ENCODE measurements at places on chromosomes 7 and 10.

- DNase-seq: no peak
Measured at GRCh38 chr7:33248671-33249070, 119.3 kb downstream of the BBS9 start.

DNA sequence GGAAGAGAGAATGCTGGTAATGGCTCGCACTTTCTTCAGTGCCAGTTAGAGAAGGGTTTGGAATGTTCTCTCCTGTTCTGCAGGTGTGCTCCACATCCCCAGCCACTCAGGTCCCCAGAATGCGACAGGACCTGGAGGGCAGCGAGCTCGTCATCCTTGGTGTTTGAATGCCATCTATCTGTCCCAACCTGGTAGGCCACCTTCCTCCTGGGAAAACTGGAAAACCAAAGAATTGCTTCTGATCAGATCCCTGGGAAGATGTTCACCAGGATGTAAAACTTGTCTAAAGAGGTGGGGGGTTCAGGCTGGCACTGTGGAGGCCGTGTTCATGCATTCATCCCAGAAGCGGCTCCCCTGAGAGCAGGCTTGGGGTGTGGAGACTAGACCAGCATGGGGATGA, 379.5 kb downstream of the GLRX3 start:
- no peak for DNase-seq

GRCh38 chr10:91838199-91838598, 40.0 kb downstream of the TNKS2 start:
- DNase-seq: no peak

DNA sequence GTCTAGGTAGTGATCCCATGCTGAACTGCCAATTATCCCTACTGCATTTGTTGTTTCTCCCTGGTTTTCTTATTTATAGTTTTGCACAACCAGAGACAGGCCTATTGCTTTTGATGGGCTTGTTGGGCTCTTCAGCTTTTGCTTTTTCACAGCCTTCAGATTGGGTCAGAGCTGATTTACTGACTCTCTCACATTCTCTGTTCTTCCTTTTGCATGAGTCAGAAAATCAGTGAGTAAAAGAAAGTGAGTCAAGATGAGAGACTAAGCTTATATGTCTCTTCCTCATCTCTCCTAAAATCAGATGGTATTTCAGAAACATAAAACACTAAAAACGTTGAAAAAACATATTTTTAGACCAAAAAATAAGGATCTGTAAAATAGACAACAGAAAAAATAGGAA, 1135.4 kb downstream of the XPNPEP1 start:
- no peak for DNase-seq

- no peak for DNase-seq
Measured at GRCh38 chr7:158956805-158957509, 100.6 kb downstream of the DYNC2I1 start.

DNA sequence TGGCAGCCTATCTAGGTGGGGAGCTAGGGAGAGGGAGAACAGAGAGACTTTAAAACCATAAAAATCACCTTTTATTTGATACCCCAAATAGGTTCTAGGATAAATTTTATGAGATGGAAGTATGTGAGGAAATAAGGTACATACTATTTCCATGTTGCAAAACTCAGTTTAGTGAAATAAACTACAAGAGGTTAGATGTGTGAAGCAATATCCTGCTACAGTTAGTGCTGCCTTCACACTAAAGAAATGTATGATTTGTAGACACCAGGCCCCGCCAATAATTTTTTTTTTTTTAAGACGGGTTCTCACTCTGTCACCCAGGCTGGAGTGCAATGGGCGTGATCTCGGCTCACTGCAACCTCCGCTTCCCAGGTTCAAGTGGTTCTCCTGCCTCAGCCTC, 34.4 kb upstream of the RSBN1L start:
- no peak for DNase-seq

GRCh38 chr10:33493497-33493896, 159.0 kb upstream of the NRP1 start:
- no peak for DNase-seq

DNA sequence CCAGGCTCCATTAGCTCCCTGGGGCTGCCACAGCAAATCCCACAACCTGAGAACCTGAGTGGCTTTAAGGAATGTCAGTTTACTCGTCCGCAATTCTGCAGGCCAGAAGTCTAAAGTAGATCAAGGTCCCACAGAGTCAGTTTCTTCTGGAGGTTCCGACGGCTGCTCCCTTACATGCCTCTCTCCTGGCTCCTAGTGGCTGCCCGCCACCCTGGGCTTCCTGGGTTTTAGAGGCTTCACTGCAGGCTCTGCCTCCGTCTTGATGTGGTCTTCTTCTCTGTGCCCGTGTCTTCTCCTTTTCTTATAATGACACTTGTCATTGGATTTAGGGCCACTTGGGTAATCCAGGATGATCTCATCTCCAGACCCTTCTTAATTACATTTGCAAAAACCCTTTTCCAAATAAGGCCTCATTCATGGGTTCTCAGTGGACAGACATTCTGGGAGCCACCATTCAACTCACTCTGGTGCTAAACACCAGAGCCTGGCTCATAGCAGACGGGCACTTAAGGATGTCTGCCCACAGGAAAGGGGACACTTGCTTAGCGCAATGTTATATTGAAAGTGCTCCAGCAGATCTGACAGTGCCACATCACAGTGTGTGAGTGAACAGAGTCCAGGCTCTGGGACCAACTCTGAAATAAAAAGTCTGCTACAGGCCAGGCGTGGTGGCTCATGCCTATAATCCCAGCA, 77.6 kb downstream of the VWC2 start:
- DNase-seq: no peak

GRCh38 chr7:129146237-129146979, 1.9 kb downstream of the TSPAN33 start:
- DNase-seq: no peak

DNA sequence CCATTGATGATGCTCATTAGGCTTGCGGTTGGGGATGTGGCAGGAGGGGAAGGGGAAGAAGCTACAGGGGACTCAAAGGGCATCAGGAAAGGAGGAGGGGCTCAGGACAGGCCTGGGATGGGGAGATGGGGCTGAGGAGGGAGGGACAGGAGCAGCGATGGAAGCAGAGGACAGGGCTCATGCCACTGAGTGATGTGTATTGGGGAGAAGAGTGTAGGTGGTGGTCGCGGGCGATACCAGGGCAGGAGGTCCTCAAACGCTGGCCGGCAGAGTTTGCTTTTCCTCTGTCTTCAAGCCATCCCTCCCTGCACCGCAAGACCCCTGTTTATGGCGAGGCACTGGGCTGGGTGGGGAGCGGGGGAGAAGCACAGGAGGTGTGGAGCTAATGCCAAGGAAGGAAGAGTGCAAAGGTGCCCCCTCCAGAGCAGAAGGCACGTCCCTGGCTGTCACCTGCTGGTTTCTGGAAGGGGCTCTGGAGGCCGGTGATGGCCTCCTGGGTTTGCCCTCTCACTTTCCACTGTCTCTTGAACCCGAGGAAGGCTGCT, 134.7 kb downstream of the SVIL start:
- DNase-seq: no peak

- no peak for DNase-seq
Measured at GRCh38 chr10:27534161-27534700, 30.1 kb downstream of the RAB18 start.

- no peak for DNase-seq
Measured at GRCh38 chr10:72173619-72174296, 42.1 kb upstream of the ANAPC16 start.

Measured in hippocampal formation (tissue), 2 donors.